Stimulated activated CD4-positive, alpha-beta T cell treated with anti-CD3 and anti-CD28 coated beads, Interleukin-1b, Interleukin-23, amount 100 ng/mL, for 4 hours (primary cell): ENCODE measurements at places on chromosomes 3 and 15.

GRCh38 chr3:191366675-191367074 lies 36.3 kb upstream of the UTS2B start:
- DNase-seq: no peak

DNA sequence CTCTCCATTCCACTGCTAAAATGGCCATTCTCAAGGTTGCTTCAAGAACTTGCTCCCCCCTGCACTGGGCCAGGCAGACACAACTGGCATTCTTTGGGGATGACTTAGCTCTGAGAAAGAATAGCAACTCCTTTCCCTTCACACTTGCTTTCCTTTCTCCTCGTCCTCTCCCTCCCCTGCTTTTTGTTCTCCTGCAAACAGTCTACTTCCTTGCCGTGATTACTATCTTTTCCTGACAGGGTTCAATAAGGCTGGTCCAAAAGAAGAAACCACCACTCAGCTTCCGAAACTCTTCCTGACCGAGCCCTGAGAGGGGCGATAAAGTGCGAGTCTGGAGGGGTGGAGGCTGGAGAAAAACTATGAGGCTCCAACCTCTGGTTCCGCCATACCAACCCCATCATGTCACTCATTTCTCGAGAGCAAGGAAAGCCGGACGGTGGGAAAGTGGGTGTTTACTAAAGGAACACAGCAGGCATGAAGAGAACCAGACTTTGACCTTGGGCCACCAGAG lies 5.0 kb downstream of the AMOTL2 start:
- no peak for DNase-seq

GRCh38 chr15:38961931-38962330 lies 397.3 kb upstream of the RASGRP1 start:
- DNase-seq: no peak

DNA sequence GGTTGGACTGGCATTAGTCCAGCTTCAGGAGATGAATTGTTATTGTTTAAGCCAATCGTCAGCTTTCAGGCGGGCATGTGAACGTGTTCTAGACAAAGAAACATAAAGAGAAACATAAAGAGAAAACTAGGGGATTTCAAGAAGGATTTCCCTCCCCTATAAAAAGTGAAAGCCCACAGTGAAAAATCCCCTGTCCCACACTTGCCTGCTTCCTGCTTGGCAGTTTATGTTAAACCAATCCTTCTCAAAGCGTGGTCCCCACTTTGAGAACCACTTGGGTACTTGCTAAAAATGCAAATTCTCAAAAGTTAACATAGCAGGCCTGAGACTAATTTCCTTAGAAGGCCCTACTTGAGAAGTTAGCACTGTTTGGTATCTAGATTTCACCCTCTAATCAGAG lies 293.0 kb upstream of the SOX14 start:
- DNase-seq: no peak

GRCh38 chr3:126995926-126996512 lies 13.1 kb downstream of the PLXNA1 start:
- no peak for DNase-seq

DNA sequence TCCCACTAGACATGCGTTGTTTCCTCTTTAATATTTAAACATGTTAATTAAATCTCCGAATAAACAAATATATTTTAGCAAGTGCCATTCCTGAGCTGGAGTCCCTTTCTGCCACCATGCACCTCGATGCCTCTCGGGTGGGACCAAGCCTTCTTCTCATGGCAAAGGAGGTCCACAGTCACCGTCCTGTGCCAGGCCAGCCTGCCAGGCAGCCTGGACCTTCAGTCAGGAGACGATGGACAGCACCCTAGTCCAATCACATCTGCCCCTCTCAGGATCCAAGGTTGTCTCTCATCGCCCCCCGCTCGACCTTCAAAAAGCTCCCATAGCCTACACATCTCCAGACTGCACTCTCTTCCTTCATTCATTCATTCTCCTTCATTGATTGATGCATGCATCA lies 22.6 kb downstream of the NTRK3 start:
- no peak for DNase-seq

- DNase-seq: no peak
Observed at GRCh38 chr3:141331377-141332318, 36.7 kb upstream of the ZBTB38 start.

DNA sequence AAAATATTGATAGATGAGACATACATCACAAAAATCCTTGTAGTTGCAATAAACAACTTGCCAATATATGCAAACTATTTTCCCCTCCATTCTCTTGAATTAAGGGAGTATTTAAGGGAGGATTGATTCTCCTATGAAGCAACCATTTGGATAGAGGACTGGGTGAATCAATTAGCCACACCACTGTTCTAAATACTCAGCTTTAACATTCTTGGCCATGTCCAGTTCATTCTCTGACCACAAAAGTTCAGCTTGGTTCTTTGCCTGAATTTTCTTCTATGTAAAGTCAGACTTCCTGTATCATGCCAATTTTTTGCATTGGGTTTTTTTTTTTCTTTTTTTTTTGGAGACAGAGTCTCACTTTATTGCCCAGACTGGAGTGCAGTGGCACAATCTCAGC lies 15.8 kb upstream of the SEC11A start:
- no peak for DNase-seq

GRCh38 chr15:43376017-43376705 lies 5.3 kb downstream of the TUBGCP4 start:
- no peak for DNase-seq

DNA sequence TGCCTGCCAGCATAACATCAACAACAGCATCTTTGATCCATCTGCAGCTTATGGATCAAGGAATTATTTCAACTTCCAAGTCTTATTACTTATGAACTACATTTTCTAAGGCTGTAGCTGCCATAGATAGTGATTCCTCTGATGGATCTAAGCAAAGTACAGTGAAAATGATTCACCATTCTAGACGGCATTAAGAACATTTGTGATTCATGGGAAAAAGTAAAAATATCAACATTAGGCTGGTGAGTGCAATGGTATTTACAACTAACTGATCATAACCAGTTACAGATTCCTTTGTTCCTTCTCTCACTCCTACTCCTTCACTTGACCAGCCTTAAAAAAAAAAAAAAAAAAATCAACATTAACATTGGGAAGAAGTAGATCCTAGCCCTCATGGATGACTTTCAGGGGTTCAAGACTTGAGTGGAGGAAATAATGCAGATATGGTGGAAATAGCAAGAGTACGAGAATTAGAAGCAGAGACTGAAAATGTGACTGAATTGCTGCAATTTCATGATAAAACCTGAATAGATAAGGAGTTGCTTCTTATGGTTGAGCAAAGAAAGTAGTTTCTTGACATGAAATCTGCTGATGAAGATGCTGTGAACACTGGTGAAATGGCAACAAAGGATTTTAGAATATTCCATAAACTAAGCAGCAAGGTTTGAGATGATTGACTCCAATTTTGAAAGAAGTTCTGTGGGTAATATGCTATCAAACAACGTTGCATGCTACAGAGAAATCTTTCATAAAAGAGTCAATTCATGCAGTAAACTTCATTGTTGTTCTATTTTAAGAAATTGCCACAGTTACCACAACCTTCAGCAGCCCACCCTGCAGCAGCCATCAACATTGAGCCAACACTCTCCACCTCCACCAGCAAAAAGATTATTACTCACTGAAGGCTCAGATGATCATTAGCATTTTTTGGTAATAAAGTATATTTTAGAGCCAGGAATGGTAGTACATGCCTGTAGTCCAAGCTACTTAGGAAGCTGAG lies 22.8 kb downstream of the SLC12A6 start:
- DNase-seq: no peak
